ENCODE measurements at places on chromosomes 1 and 21. TPM values are rescaled to one million over a fixed set of nuclear protein-coding genes. Genes with fewer than 3 reads are reported as not detected.

The RHBDL2 gene
- 1.6 TPM for total RNA-seq

The HRNR gene
- not detected for total RNA-seq

The RNU1-3 gene
- total RNA-seq, result under 0.01 TPM

The PDZK1 gene
- total RNA-seq, result 0.64 TPM

The MYOG gene
- total RNA-seq, result not detected

The IFI6 gene
- 18.7 TPM for total RNA-seq

The PLPPR4 gene
- total RNA-seq, result 2.3 TPM

The TAL1 gene
- 2.3 TPM for total RNA-seq

The TNFRSF9 gene
- not detected for total RNA-seq

The C1QA gene
- total RNA-seq, result 104 TPM

The LIPI gene
- total RNA-seq, result not detected

GRCh38 chr1:24418898-24419628 is 3.5 kb downstream of the NIPAL3 start:
- peak; percentile 80 for DNase-seq

GRCh38 chr1:78577257-78578100 is 42.8 kb upstream of the IFI44L start:
- DNase-seq, result no peak

DNA sequence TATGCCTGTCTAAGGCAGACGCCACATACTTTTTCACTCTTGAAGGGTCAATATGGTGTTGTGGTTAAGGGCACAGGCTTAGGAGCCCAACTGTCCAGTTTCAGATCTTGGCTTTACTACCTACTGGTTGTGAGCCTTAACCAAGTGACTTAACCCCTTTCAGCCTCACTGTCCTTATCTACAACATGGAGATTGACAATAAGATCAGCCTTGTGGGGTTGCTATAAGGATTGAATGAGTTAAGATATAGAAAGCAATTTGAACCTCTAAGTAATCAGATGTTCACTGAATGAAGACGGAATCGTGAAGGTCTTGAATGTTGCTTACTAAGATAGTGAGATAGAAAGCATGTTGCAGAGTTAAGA is 121.3 kb upstream of the JUN start:
- no peak for DNase-seq

DNA sequence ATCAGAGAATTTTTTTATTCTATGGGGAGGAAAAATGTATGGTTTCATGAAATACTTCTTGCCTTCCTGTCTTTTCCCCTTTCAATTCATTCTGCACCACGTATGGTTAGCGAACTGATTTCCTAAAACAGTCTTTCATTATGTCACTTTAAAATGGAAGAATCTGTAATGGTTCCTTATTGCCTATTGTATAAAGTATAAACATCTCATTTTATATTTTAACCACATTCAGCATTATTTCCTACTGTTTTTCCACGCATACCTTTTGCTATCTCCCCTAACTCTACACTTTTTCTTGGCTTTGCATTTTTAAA is 232.3 kb upstream of the B3GALT2 start:
- DNase-seq, result no peak

- DNase-seq, result no peak
Measured at GRCh38 chr1:229717786-229718576, 91.9 kb downstream of the URB2 start.

GRCh38 chr1:203513585-203514031 is 19.7 kb downstream of the OPTC start:
- DNase-seq, result no peak

DNA sequence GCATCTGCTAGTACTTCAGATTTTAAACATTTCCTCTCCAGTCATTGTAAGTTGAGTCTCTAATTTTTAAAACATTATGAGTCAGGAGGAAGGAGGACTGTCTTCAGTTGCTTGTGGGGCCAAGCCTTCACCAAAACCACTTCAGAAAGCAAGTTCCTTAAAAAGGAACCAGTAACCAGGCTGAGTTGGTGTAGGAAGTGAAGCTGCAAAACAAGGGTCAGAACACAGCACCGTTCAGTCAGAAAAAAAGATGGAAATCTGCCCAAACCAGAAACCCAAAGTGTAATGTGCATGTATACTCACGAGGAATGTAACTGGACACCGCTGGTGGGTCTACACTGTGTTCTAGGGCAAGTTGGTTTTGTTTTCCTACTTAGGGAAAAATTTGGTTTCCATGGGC is 402.1 kb downstream of the SETD4 start:
- no peak for DNase-seq

GRCh38 chr1:213993929-213994328 is 6.2 kb downstream of the PROX1 start:
- no peak for DNase-seq

- DNase-seq, result no peak
Measured at GRCh38 chr1:81558291-81559076, 242.2 kb upstream of the ADGRL2 start.

- peak; percentile 76 for DNase-seq
Measured at GRCh38 chr1:167066333-167067122, 23.6 kb downstream of the GPA33 start.

DNA sequence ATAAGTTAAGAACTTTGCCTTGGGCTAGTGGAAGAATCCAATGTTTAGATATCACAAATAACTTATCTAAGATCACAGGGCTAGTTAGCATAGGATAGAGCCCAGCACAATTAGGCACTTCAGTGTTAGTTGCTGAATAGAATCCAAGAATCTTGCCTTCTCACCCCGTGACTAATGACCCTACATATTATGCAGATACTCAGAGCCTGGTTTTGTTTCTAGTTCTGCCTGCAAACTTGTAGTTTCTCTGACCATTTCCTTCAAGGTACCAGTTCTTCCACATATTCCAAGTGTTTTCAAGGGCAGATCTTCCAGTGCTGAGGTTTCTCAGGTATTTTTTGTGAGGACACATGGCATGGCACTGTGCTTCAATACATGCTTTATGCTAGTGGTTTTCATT is 239.3 kb downstream of the KCNK2 start:
- DNase-seq, result no peak

- DNase-seq, result no peak
Measured at GRCh38 chr1:229487181-229487580, 21.0 kb downstream of the NUP133 start.

DNA sequence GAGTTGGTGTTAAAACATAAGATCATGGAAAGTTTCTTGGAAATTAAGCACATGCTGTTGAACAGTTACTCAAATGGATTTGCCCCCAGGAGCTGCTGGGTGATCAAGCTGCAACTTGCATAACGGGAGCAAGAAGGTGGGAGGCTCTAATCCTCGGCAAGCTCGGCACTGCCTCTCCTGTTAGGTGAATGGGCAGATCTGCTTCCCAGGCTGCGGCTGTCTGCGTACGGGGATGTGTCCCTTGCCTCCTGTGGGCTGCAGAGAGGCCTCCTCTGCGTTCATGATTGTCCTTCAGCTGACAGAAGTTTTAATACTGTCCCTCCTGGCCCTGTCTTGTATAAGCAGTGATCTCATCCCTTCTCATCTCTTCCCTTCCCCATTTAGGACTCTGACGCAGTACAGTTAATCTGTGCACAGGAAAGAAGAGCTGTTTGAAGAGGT is 36.7 kb downstream of the ATP1A1 start:
- no peak for DNase-seq

GRCh38 chr1:68814067-68814466 is 317.2 kb upstream of the DEPDC1 start:
- no peak for DNase-seq

DNA sequence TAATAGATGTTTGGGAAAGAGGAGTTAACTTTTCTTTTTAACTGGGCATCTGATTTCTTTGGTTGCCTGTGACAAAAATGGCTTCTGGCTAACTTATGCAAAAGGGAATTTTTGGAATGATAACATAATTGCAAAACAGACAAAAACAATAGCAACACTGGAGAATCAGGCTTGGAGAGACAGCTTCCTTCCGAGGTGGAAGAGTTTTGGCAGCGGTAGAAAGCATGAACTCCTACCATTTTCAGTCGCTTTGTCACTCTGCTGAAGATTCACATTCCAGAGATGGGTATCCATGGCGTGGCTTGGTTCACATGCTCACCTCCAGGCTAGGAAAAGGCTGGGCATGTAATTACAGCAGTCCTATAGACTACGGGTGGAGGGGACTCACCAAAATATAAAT is 17.2 kb upstream of the FGGY start:
- DNase-seq, result no peak

- no peak for DNase-seq
Measured at GRCh38 chr1:82759035-82759434, 958.3 kb downstream of the ADGRL2 start.

GRCh38 chr1:158812336-158812735 is 18.8 kb upstream of the MNDA start:
- no peak for DNase-seq

- DNase-seq, result peak; percentile 87
Measured at GRCh38 chr1:204072931-204073836, at the start of gene SOX13. Gene SOX13 (plus strand): TSS chr1:204073115. CDS start chr1:204112916, 39,801 bp downstream.

GRCh38 chr1:207952617-207953542 is 42.0 kb upstream of the CD34 start:
- DNase-seq, result no peak

DNA sequence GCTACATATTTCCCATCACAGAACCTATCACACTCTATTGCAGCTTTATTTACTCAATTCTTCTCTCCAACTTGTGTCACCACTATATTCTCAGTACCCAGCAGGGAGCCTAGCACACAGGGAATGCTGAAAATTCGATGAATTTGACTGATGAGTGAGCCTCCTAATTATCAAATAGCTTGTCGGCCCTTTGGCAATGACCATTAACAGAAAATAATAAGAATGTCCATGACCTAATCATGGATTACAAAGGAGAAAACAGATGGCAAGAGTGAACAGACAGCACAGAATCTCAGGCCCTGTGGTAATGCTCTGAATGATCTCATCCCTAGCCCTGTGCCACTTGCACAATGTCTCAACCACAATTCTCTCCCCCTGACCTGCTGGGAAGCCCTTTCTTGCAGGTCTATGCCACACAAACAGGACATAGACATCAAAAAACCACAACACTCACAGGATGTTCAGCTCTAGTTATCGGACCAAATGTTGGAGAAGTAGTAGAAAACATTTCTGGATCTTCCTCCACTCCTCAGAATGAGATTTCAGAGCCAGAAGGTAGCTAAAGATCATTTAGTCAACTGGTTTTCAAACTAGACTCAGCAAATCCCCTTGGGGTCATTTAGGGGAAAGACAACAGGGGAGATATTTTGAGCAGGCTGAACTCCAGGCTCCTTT is 68.4 kb downstream of the LUZP1 start:
- no peak for DNase-seq

- DNase-seq, result no peak
Measured at GRCh38 chr1:64246294-64246917, 43.0 kb downstream of the UBE2U start.

- DNase-seq, result no peak
Measured at GRCh38 chr1:167057241-167057688, 32.9 kb downstream of the GPA33 start.

- DNase-seq, result no peak
Measured at GRCh38 chr1:93905051-93905450, 4.2 kb downstream of the GCLM start.

DNA sequence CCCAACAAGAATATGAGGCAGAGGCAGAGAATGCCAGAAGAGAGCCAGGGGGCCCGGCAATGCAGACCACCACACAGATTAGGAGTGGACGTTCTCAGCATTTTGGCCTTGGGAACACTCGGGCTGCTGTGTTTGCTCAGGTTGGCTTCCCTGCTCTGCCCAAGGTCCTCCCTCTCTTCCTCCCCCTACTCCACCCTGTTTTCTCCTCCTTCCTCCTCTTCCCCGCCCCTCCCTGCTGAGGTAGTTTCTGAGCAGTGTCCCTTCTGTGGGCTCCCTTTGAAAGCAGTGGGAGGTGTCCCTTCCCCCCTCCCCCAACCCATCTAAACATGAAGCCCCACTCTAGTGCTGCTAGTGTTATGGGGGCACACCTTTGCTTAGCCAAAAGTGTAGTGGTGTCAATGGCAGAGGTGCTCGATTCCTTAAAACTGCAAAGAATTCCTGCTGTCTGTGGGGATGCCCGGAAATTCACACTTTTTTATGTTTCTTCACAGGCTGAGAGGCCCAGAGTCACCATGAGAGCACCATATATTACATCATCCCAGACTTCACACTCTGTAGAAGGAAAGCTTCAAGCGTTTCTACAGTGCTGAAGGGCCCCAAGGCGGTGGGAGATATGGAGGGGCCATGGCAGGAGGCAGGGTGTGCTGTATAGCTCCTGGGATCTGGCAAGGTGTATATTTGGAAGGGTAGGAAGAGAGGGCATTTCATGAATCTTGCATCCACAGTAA is at the start of gene HHIPL2:
Gene HHIPL2, minus strand, starts transcription at position 161 of the 728 bp plus-strand sequence. Its CDS starts 60 bp downstream, at position 101.
- no peak for DNase-seq

- DNase-seq, result no peak
Measured at GRCh38 chr21:35147439-35147838, 98.3 kb upstream of the RUNX1 start.

DNA sequence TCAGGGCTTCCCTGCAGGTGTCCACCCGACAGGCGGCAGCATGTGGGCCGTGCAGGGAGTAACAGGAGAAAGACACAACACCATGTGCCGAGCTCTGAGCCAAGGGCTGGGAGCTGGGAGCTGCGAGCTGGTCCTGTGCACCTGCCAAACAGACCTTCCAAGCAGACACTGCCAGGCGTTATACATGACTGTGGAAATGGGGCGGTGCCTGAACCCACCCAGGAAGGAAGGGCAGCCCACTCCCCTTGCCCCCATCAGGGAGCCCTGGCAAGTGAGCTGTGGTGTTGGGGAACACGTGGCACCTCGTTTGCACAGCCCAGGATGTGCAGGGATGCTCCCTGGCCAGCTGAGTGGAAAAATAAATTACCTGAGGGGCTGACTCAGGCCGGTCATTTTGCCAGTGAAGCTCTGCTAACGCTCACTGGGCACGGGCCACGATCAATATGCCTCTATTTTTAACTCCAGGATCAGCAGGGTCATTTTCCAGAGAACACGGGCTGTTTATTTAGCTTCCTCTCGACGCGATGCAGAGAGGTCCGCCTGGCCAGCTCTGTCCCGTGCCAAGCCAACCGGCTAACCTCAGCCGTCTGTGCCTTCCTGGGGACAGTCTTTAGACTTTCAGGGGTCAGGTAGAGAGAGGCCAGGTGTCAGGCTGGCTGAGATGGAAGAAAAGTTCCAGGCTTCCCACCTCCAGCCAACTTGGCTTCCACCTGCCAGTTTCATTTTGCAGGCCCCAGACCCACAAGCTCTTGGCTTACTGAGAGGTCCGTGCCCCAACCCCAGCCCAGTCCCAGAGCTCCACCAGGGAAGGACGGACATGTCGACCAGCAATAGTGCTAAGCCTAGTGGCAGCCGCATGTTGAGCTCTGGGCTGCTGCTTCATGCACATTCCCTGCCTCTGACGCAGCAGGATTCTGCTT is 196.7 kb upstream of the VAMP3 start:
- peak; percentile 27 for DNase-seq

Measured in breast epithelium (tissue), 4 donors.